Islet precursor cell (in vitro differentiated cells): ENCODE measurements at places on chromosomes 5 and 9.

- no peak for DNase-seq
Measured at GRCh38 chr9:84924266-84924665, 254.7 kb downstream of the NTRK2 start.

- no peak for DNase-seq
Measured at GRCh38 chr9:34370970-34371880, 5.5 kb downstream of the MYORG start.

- peak; percentile 80 for DNase-seq
Measured at GRCh38 chr5:157328277-157328912, 62.5 kb downstream of the CYFIP2 start.

- DNase-seq = no peak
Measured at GRCh38 chr9:98867429-98868168, 60.1 kb downstream of the GALNT12 start.

GRCh38 chr5:126363658-126364057, 59.6 kb upstream of the GRAMD2B start:
- no peak for DNase-seq

GRCh38 chr5:568809-569208, 43.3 kb upstream of the CEP72 start:
- DNase-seq = no peak

DNA sequence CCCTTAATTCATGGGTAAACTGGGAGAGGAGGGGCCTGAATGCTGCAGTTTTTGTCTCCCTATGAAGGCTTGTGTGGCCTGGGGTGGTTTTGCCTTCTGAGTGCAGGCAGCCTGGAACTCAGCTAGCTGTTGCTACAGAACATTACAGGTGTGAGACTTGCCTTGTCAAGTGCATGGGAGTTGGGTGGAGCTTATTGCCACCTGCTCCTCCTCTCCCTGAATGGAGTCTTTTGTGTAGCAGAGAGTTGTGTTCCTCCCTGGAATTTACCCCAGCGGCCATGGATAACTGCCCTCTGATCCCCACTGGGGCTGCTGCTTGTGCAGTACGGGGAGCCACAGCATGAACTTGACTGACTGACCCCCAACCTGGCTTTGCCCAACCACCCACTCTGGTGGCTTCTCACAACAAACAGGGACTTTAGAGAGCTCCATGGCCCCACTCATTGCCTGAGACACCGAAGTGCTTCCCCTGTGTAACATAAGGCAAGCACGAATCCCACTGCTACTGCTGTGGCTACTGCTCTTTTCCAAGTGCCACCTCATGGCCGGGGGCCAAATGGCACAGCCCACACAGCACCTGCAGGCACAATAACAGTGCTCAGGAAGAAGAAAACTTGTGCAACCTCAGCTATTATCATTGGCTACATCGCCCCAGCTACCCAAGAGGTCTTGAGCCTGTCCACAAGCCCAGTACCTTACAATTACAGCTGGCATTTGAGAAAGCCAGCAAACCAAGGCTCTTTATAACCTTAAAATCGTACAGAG, 942.9 kb downstream of the CDH18 start:
- DNase-seq = no peak
